ENCODE measurements at places on chromosomes 5 and 9.

DNA sequence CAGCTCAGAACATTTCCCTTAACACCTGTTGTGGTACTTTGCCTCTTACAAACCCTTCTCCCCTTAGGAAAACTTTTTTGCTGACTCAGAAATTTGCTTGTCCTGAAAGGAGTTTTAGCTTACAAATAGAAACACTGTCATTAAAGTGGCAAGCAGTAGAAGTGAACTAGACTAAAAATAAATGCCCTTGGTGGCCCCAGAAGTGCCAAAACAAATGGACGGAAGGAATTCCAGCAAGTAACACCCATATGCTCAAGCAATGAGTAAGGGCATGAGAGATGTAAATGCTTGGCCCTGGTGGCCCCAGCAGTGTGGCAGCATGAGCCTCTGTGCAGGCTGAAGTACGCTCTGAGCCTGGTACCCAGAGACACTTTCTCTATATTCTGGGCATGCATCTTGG is 8.6 kb downstream of the VLDLR start:
- DNase-seq = no peak

- peak; percentile 70 for DNase-seq
Measured at GRCh38 chr9:127580879-127581475, 31.1 kb upstream of the STXBP1 start.

GRCh38 chr5:125408448-125409233 is 662.2 kb upstream of the ZNF608 start:
- no peak for DNase-seq

GRCh38 chr9:38331141-38331540 is 61.4 kb upstream of the ALDH1B1 start:
- DNase-seq = no peak

GRCh38 chr9:131476777-131477345 is 25.9 kb upstream of the POMT1 start:
- DNase-seq = no peak

GRCh38 chr9:114400219-114400618 is 12.4 kb upstream of the AKNA start:
- DNase-seq = no peak

- peak; percentile 10 for DNase-seq
Measured at GRCh38 chr5:177546258-177546741, 8.1 kb downstream of the FAM193B start.

- DNase-seq = peak; percentile 85
Measured at GRCh38 chr9:90124961-90125360, 517.7 kb downstream of the DIRAS2 start.

DNA sequence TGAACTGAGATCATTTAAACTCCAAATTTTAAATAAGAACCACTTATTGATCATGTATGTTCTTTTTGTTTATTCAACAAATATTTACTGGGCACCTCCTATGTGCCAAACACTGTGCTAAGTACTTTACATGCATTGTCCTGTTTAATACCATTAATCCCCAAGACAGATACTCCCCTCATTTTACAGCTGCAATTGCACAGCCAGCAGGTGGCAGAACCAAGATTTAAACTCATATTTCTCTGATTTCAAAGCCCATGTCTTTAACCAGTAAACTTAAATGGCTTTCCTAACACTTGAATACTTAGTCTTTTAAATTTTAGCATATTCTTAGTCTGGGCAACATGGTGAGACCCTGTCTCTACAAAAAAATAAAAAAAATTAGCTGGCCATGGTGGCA is 43.4 kb upstream of the KIAA1958 start:
- DNase-seq = no peak

GRCh38 chr5:173743641-173744343 is 127.3 kb upstream of the BOD1 start:
- no peak for DNase-seq

GRCh38 chr5:89989776-89990175 is 419.8 kb downstream of the CETN3 start:
- no peak for DNase-seq

DNA sequence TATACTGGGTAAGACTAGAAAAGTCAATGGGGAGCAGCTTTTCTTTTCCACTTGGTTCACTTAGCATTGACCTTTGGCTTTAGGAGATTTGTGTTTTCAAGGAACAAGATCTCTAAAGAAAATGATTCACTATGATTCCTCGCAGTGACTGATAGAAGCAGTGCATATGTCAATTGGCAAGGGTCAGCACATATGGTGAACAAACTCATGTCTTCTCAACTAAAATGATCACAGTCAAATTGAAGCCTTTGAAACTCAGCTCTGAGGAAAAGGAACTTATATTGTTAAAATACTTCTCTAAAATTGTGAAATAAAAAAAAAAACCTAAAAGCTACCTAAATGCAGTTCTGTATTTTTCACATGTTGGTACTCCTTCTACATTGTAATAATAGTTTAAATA is 43.2 kb upstream of the IL7R start:
- DNase-seq = no peak

DNA sequence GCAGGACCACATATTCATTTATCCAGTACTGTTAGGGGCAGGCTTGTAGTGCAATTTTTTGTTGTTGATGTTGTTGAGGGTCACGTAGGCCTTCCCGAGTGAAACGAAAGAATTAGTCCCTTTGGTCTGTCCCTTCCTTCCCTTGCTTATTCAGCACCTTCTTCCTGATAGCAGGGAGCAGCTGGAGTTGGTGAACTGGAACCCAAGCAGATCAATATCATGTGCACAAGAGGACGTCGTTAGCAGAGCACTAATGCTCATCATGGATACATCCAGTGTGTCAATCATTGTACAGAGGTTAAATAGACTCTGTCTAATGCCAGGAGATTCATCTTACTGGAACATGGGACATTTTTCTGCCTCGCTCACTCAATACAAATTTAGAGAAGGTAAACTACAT is 33.0 kb upstream of the MAP1B start:
- no peak for DNase-seq

DNA sequence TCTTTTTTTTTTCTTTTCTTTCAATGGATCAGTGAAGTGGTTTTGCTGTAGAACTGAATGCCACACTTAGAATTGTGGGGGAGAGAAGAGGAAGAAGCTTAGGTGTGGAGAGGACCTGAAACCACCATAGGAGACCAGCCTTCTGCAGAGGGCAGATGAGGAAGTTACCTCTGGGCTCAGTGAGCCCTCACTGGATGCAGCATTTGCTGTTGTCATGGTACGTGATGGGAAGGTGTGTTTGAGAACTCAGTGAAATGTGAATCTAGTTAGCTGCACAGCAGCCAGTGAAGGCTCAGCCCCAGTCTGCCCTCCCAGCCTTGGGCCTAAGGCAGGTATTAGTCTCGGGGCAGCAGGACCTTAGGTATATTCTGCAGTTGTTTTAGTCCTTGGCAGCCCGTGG is 17.5 kb downstream of the CYFIP2 start:
- no peak for DNase-seq

DNA sequence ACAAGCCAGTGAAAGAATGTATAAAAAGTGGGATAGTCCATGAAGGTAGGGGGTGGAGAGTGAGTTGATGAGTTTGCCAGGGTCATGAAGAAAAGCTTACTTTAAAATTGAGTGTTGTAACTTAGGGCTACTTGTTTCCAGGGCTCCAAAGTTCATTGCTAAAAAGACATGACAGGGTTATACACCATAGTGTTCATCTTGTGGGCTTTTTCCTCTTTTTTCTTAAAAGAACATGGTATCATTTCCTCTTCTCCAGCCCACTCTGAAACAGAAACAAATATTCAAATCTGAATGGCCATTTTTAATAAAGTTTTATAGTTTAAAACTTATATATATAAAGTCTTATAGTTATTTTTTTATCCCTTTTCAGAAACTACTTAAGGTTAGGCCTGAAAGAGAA is 115.7 kb upstream of the SMC2 start:
- DNase-seq = no peak

All from NCI-H446 (cell line).